ENCODE measurements at places on chromosomes 7 and 10.

DNA sequence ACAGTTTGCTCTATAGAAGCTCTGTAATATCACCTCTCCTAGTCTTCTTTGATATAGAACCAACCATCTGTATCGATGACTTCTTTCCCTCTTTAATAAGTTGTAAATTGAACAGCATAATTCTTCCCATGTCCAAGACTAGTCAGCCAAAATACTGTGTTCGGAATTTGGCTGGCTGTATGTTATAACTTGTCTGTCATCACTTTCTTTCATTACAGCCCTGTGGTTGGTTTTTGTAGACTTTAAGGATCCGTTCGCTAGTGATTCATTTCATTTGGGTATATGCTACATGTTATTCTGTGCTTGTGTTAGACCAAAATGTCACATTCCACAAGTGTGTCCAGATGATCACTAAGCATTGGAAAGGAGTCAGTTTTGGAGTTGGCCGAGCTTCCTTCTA is 155.4 kb upstream of the ITGB1 start:
- DNase-seq = no peak

- DNase-seq = no peak
These were observed 181.3 kb downstream of the RNLS start for GRCh38 chr10:88401671-88402347.

GRCh38 chr7:100394077-100394476 is 20.8 kb downstream of the PILRA start:
- no peak for DNase-seq

GRCh38 chr10:3871424-3871996 is 86.5 kb upstream of the KLF6 start:
- DNase-seq = no peak

- DNase-seq = no peak
These were observed 219.1 kb downstream of the EMX2 start for GRCh38 chr10:117761695-117762094.

DNA sequence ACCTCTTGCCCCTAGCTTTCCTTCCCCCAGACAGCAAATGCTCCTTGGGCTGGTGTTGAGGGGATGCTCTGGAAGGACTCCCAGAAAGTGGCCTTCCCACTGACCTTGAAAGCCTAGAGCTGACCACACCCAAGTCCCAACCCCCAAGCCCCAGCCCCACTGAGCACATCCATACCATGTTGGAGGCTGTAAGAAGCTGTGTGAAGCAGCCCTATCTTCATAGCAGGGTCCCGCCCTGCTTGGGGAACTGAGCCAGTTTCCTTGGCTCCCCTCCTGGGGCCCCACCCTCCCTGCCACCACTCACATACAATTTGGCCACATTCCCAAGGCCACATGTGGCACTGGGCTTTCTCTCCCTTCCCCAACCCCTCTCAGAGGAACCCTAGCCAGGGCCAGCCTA is 72.3 kb upstream of the CACUL1 start:
- DNase-seq = no peak
